Posterior vena cava (tissue), 2 donors: ENCODE measurements at places on chromosomes 5 and 9. TPM values are rescaled to one million over a fixed set of nuclear protein-coding genes. Genes with fewer than 3 reads are reported as not detected.

- DNase-seq: no peak
Measured at GRCh38 chr9:26579056-26579455, 313.5 kb downstream of the CAAP1 start.

DNA sequence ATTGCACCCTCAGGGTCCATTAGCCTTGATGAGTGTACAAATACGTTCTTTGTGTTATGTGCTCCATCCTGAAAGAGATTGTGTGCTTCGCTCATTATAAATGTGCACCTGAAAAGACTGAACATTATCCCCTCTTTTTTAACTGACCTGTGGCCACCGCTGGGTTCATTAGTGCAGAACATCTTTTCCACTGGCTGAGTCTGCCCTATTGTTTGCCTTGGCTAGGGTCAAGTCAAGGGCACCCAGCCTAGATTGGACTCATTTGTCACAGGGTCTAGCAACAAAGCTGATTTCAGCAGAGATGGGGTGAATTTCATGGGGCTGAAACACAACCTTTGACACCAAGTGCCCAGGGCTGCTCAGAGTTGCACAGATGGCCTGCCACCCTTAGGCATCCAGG is 764.1 kb upstream of the ARRDC3 start:
- no peak for DNase-seq

- no peak for DNase-seq
Measured at GRCh38 chr9:88694625-88695024, 159.6 kb downstream of the NXNL2 start.

GRCh38 chr5:66475731-66476130 is 120.5 kb upstream of the MAST4 start:
- DNase-seq: no peak

DNA sequence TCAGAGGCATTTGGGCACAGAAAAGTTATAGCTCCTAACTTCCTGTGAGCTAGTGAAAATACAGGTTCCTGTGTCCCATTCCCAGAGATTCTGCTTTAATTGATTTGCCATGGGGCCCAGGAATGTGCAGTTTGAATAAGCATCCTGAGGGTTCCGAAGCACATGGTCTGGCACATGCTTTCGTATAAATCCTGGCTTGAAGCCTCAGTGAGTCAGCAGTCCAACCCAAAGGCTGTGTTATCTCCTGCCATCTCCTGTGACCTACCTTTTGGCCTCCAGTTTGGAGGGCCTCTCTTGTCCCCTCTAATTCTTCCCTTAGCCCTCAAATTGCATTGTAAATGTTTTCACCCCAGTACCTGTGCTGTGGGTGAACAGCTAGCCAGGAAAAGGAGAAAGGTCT is 183.8 kb downstream of the NR3C1 start:
- DNase-seq: no peak

- DNase-seq: no peak
Measured at GRCh38 chr5:160837749-160838593, 14.0 kb downstream of the ATP10B start.

DNA sequence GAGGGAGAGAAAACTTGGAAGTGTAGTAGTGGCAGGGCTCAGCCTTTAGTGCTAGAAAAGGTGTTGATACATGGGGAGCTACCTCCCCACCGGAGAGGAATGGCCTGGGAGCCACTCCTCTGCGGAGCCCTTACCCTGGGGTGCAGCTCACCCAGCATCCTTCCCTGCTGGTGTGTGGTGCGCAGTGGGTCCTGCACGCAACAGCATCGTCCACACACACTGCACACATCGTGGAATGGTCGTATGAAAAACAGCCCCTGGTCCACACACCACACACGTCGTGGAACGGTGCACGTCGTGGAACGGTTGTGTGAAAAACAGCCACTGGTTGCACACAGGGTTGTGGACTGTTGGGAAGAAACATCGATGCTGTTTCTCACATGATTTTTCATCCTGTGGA is 16.1 kb upstream of the AHRR start:
- DNase-seq: no peak

GRCh38 chr5:55913466-55914413 is 62.6 kb downstream of the IL31RA start:
- DNase-seq: no peak

GRCh38 chr5:39945870-39946269 is 521.1 kb upstream of the DAB2 start:
- DNase-seq: no peak

- DNase-seq: peak; percentile 69
Measured at GRCh38 chr5:139379626-139380449, 3.3 kb downstream of the SLC23A1 start.

- no peak for DNase-seq
Measured at GRCh38 chr9:20636888-20637440, 14.7 kb upstream of the MLLT3 start.

GRCh38 chr5:128645581-128645980 is 107.5 kb upstream of the FBN2 start:
- no peak for DNase-seq

- DNase-seq: no peak
Measured at GRCh38 chr9:84151640-84152039, 171.0 kb downstream of the RMI1 start.

- DNase-seq: no peak
Measured at GRCh38 chr5:106171708-106172107, 1499.0 kb downstream of the EFNA5 start.

DNA sequence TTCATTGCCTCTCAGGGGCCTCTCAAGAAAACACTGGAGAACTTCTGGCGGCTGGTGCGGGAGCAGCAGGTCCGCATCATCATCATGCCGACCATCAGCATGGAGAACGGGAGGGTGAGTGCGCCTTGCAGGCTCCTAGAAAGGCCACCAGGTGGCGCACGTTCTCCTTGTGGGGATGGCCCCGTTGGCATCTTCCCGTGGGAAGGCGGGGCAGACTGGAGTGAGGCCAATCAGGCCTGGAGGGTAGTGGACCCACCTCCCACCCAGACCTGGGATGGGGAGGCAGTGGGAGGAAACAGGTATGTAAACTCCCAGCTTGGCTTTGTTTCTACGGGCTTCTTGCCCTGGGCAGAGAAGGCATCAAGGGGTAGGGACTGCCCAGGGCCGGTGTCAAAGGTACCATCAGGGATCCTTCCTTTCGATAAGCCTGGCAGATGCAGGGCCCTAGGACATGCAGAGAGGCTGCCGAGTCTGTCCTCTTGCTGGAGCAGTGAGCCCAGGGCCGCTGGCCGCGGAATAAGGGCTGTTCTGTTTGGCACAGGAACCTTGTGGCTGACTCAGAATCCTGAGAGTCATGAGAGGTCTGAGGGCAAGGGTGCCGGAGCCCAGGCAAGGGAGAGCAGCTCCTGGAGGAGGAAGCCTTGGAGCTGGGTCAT is 18.9 kb upstream of the SPTLC1 start:
- peak; percentile 94 for DNase-seq

DNA sequence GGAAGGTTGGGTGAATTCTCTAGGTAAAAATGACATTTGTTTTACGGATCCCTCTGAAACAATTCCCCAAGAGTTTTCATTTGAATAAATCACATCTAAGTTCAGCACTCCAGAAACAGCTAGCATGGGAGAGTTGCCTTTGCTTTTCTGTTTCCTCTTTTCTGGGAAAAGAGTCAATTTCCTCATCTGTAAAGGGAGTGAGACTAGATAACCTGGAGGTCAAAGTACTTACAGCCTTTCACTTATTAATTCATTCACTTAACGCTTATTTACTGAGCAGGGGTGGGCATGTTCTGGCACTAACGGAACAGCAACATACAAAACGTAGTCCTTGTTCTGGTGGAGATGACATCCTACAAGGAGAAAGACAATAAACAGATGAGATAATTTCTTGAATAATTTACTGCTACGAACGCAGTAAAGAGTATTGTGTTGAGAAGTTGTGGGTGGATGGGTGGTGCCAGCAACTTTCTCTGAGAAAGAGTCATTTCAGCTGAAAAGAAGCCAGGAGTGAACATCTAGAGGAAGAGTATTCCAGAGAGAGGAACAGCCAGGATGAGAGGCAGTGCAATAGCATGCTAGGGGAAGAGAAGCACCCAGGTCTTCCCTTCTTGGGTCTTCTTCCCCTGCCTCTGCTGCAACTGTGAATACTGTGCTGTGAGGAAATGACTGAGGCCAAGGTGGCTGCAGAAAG is 335.6 kb downstream of the ZSWIM6 start:
- DNase-seq: no peak

GRCh38 chr5:159644053-159644452 is 272.2 kb upstream of the ADRA1B start:
- no peak for DNase-seq

NRG2 gene
- total RNA-seq: 0.90 TPM

MBLAC2 gene
- total RNA-seq: 5.0 TPM

ABO gene
- 1.5 TPM for total RNA-seq

LCP2 gene
- 25.0 TPM for total RNA-seq

OCLN gene
- total RNA-seq: 1.9 TPM

TLE4 gene
- total RNA-seq: 24.2 TPM

SPATA31E1 gene
- not detected for total RNA-seq

CATSPER3 gene
- not detected for total RNA-seq

COL15A1 gene
- 129 TPM for total RNA-seq
